ENCODE measurements at places on chromosomes 4 and X.

GRCh38 chrX:154738011-154738738 is 12.7 kb downstream of the GAB3 start:
- no peak for DNase-seq

GRCh38 chr4:110514889-110515479 is 39.0 kb downstream of the ENPEP start:
- no peak for DNase-seq

DNA sequence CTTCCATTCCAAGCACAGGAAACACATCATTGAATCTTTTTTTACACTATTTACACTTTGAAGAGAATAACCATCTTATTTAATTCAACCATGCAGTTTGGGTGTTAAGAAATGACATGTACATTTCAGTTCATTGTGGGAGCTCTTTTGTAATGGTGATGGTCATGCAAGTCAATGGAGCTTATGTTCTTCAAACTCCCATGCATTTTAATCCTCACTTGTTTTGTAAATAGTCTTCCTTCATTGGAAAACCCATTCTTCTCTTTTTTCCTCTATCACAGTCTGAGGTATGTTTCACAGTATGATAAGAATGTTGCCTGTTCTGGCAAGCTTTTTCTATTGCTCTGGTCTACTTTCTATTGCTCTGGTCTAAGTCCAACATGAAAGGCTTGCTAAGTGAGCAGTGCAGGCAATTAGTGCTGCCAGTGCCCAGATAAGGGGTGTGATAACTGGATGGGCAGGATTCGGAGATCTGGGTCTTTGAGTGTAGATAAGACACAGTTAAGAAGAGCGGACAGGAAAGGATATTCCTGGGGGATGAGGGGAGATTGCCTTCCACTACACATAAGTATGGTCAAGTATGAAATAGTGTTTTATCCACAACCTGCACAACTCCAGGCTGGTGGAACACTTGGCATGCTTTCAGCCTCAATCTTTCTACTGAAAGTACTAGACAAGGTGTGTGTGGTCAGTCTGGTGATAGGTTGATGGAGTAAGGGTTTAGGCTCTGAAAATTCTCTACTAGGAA is 17.1 kb downstream of the AFP start:
- DNase-seq, result no peak

- DNase-seq, result no peak
Measured at GRCh38 chr4:62191451-62192240, 991.5 kb downstream of the ADGRL3 start.
